A549 treated with AZD2906 at 1 μM for 4 hours (cell line): ENCODE measurements at places on chromosomes 7 and 10. TPM values are rescaled to one million over a fixed set of nuclear protein-coding genes. Genes with fewer than 3 reads are reported as not detected.

The SCIN gene
- total RNA-seq, result 0.31 to 0.43 TPM (median 0.39 TPM) in 5 replicates

The SPDYE2 gene
- total RNA-seq, result not detected in 5 replicates

The CTNNA3 gene
- total RNA-seq, result not detected in 5 replicates

The AGBL3 gene
- 0.75 to 1.4 TPM (median 0.96 TPM) in 5 replicates for total RNA-seq

The NOM1 gene
- total RNA-seq, result 16.2 to 20.5 TPM (median 18.1 TPM) in 5 replicates

The INHBA gene
- 0.23 to 0.66 TPM (median 0.41 TPM) in 5 replicates for total RNA-seq

The FZD8 gene
- total RNA-seq, result 3.2 to 5.4 TPM (median 4.6 TPM) in 5 replicates

The WNT2 gene
- total RNA-seq, result 0.05 TPM in 1 of 5 replicates, not detected in the others

The PTF1A gene
- total RNA-seq, result not detected in 5 replicates

The ADAMTS14 gene
- total RNA-seq, result 0.09 to 0.26 TPM (median 0.13 TPM) in 5 replicates

The TAC1 gene
- total RNA-seq, result 0.07 TPM in 1 of 5 replicates, not detected in the others

The CFAP58 gene
- total RNA-seq, result 0.08 to 0.14 TPM (median 0.10 TPM) in 5 replicates

The HOXA9 gene
- total RNA-seq, result 0.37 to 0.89 TPM (median 0.53 TPM) in 5 replicates

The SOSTDC1 gene
- not detected in 5 replicates for total RNA-seq

The NIPSNAP2 gene
- 42.3 to 56.2 TPM (median 49.7 TPM) in 5 replicates for total RNA-seq

The GPR85 gene
- not detected in 5 replicates for total RNA-seq

The LRIT1 gene
- total RNA-seq, result not detected in 5 replicates

The AKR1C8 gene
- 0.08 to 0.25 TPM in 2 of 5 replicates, not detected in the others for total RNA-seq

The OGDHL gene
- 0.46 to 0.59 TPM (median 0.47 TPM) in 5 replicates for total RNA-seq

The SEMA3D gene
- total RNA-seq, result 0.05 to 0.07 TPM (median 0.05 TPM) in 4 of 5 replicates, not detected in the other

The AQP1 gene
- total RNA-seq, result 0.33 to 0.53 TPM (median 0.45 TPM) in 5 replicates

The VPS37D gene
- 2.9 to 6.0 TPM (median 5.1 TPM) in 5 replicates for total RNA-seq

The CHST15 gene
- 6.6 to 7.8 TPM (median 7.1 TPM) in 5 replicates for total RNA-seq

The CDC14C gene
- total RNA-seq, result 0.03 TPM in 1 of 5 replicates, not detected in the others

The TMEM213 gene
- total RNA-seq, result not detected in 5 replicates

The PTER gene
- total RNA-seq, result 11.0 to 17.7 TPM (median 13.4 TPM) in 5 replicates

The OR9A2 gene
- not detected in 5 replicates for total RNA-seq

The COBL gene
- total RNA-seq, result 3.6 to 4.3 TPM (median 4.1 TPM) in 5 replicates

The PLXNA4 gene
- 0.18 to 0.85 TPM (median 0.56 TPM) in 5 replicates for total RNA-seq

The IFIT3 gene
- 3.2 to 5.4 TPM (median 3.8 TPM) in 5 replicates for total RNA-seq

The EPHA1 gene
- total RNA-seq, result 0.05 TPM in 1 of 5 replicates, not detected in the others

The MICALL2 gene
- 10.8 to 23.7 TPM (median 21.8 TPM) in 5 replicates for total RNA-seq

The PHKG1 gene
- total RNA-seq, result 0.31 to 0.66 TPM (median 0.54 TPM) in 5 replicates

The EXOSC1 gene
- total RNA-seq, result 51.4 to 59.8 TPM (median 54.0 TPM) in 5 replicates

The OIT3 gene
- 0.02 to 0.06 TPM (median 0.05 TPM) in 3 of 5 replicates, not detected in the others for total RNA-seq
